CD4-positive, alpha-beta memory T cell (primary cell): ENCODE measurements at places on chromosomes 3 and 15. TPM values are rescaled to one million over a fixed set of nuclear protein-coding genes. Genes with fewer than 3 reads are reported as not detected.

- no peak for DNase-seq
Observed at GRCh38 chr3:119148493-119149180, 2.7 kb downstream of the TEX55 start.

Gene NOX5
- 0.06 TPM for total RNA-seq

Gene POTEB
- not detected for total RNA-seq

DNA sequence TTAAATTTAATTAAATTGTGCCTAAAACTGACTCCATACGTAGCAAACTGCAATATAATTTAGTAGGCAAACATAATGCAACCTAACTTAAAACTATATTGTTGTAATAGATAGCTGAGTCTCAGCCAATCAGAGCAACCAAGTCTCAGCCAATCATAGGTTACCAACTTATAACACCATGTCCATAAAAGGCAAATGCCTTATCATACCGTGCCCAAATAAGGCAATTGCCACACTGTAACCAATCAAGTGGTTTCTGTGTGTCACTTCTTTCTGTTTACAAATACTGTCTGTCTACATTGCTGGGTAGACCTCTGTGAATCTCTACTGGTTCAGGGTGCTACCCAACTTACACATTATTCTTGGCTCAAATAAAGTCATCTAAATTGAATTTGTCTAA, 728.4 kb upstream of the EPHA6 start:
- DNase-seq = no peak
